Lower lobe of right lung (tissue), 2 donors: ENCODE measurements at places on chromosomes 3 and 15. TPM values are rescaled to one million over a fixed set of nuclear protein-coding genes. Genes with fewer than 3 reads are reported as not detected.
A peak's percentile ranks its signal among the peaks of the same experiment; 100 is the strongest.

DNA sequence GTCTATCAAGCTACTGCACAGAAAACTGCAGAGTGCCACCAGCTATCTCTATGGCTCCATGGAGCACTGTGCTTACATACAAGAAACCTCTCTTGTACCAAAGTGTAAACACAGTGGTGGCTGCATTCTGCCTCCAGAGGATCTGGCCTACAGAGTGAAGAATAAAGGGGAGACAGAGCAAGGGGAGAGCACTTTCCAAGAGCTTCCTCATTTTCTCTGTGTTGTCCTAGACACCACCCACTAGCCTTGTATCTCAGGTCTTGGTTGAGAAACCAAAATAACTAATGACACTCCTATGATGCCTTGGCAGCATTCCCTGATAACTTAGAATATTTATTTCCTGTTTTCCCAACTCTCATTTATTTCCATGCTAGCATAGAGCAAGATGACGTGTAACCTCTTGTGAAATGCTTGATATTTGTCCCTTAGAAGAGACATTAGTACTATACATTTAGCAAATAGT, 56.9 kb upstream of the PHLDB2 start:
- DNase-seq: no peak

- DNase-seq: no peak
Measured at GRCh38 chr3:57370341-57370740, 77.9 kb upstream of the ASB14 start.

- DNase-seq: no peak
Measured at GRCh38 chr15:94412979-94413746, 181.8 kb downstream of the MCTP2 start.

- DNase-seq: no peak
Measured at GRCh38 chr3:53822331-53822741, 23.9 kb downstream of the CHDH start.

GRCh38 chr3:103453152-103453551, 1018.3 kb downstream of the ZPLD1 start:
- DNase-seq: no peak

DNA sequence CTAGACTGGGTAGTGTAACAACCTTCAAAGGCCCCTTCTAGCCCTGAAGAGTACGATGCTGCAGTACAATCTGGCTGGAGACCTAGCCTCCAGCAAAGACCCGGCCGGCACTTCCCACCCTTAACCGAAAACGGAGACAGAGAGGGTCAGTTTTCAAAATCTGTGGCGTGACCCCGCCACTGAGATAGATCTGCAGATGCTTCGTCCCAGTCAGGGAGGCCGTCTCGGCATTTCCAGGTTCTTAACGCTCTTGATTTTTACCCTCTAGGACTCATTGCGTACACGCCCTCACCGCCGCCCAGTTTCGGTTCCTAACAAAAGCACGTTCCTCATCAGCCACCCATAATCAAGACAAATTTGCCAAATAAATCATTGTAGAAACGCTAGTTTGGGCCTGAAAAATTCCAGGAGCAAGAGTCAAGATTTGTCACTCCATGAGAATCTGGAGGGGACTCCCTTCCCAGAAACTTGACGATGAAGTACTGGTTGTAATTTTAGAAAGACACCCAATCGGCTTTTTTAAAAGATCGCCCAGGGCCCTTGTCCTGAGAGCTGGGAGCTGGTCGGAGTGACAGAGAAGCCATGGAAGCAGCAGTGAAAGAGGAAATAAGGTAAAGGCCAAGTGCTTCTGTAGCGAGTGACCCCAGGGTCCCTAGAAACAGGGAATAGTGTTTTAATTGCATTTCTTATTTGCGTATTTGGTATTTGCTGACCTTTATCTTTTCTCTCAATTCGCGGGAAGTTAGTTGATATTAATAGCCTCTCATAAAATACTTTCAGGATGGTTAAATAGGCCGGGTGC, 868 bp upstream of the TMEM87A start:
- DNase-seq: peak; percentile 84

GRCh38 chr3:131568460-131568859, 65.7 kb upstream of the MRPL3 start:
- no peak for DNase-seq

DNA sequence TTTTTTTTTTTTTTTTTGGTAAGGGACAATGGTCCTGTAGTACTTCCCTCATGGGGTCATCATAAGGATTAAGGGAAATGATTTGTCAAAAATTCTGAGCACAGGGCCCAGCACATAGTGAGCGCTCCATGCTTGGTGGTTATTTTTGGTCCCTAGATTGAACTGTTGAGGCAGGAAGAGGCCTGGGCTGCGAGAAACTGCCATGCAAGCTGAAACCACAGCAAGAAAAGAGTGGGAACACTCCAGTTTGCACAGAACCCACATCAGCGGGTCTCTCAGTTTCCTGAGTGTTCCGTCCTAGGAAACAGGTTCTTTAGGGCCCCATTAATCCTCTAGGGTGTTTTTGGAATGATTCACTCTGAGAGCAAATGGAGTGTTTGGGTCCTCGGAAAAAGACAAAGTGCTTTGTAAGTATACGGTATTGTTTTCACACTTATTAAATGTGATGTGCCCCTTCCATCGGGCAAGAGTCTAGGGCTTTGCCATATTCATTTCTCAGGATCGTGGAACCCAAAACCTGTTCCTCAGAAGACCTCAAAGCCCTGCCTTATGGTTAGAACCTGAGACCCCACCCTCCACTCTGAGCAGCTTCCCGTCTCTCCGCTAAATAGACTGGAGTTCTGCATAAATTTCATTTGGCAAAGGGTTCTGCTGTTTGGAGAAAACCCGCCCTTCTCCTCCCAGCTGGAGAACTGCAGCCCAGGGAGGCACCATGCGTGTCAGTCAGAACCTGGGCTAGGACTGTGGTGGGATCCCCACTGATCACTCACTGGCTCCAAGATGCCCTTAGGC, 60.4 kb downstream of the SPSB4 start:
- DNase-seq: no peak

DNA sequence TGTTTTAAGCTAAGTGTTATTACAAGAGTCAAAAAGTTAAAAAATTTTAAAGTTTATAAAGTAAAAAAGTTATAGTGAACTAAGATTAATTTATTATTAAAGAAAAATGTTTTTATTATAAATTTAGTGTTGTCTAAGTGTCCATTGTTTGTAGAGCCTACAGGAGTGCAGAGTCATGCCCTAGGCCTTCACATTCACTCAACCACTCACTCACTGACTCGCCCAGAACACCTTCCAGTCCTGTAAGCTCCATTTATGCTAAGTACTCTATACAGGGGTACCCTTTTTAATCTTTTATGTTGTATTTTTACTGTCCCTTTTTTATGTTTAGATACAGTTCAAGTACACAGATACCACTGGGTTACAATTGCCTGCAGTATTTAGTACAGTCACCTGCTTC, 37.2 kb downstream of the EEFSEC start:
- no peak for DNase-seq

DNA sequence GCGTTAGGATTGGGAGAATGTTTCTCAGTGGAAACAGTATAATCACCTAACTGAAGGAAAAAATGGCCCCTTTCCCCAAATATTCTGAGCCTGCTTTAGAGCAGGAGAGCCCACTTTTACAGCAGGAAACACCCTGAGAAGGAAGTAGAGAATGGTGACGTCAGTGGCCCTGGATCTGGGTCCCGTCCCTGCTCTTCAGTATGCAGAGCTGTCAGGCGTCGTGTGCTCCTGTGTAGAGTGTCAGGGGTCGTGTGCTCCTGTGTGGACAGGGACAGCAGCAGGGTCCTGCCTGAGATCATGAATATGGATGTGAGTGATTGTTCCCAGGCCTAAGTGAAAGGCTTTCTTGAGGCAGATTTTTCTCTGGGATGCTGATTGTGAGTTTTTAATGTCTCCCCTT, 45.2 kb downstream of the CGNL1 start:
- no peak for DNase-seq

- DNase-seq: no peak
Measured at GRCh38 chr3:134655706-134656105, 4.9 kb upstream of the KY start.

GRCh38 chr15:43286074-43286473, 19.3 kb upstream of the TGM5 start:
- no peak for DNase-seq

DNA sequence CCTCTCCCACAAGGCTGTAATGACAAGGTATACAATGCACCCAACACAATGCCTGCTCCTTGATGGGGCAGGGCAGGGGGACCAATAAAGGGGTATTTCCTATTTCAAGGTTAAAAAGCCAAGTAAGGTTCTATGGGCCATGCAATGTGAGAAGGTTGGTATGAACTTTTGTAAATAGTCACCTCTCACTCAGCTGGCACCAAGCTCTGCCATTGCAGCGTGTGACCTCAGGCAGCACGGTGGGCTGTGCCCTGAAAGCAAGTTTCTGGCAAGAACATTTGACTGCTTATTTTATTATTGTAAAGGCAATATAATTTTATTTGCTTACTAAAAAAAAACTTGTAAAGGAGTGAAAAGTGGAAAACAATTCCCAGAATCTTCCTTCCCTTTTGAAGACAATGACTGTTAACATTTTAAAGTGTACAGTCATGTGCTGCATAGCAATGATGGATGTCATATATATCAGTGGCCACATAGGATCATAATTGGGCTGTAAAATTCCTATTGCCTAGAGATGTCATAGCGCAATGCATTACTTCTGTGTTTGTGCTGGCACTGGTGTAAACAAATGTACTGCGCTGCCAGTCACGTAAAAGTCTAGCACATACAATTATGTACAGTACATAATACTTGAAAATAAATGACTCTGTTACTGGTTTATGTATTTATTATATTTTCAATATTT, 167.3 kb upstream of the RORA start:
- DNase-seq: no peak

GRCh38 chr3:117660941-117661817, 951.6 kb downstream of the TUSC7 start:
- no peak for DNase-seq

The LRRC31 gene
- 1.1 TPM for total RNA-seq

The FBXW12 gene
- total RNA-seq: not detected

The FURIN gene
- total RNA-seq: 86.5 TPM

The SOX14 gene
- total RNA-seq: not detected

The SLC22A13 gene
- total RNA-seq: 0.32 TPM

The PCYT1A gene
- total RNA-seq: 56.1 TPM

The CD86 gene
- 29.5 TPM for total RNA-seq

The APEH gene
- 83.4 TPM for total RNA-seq

The PLXNB1 gene
- 94.3 TPM for total RNA-seq
